ENCODE measurements at places on chromosomes 3 and 15.

DNA sequence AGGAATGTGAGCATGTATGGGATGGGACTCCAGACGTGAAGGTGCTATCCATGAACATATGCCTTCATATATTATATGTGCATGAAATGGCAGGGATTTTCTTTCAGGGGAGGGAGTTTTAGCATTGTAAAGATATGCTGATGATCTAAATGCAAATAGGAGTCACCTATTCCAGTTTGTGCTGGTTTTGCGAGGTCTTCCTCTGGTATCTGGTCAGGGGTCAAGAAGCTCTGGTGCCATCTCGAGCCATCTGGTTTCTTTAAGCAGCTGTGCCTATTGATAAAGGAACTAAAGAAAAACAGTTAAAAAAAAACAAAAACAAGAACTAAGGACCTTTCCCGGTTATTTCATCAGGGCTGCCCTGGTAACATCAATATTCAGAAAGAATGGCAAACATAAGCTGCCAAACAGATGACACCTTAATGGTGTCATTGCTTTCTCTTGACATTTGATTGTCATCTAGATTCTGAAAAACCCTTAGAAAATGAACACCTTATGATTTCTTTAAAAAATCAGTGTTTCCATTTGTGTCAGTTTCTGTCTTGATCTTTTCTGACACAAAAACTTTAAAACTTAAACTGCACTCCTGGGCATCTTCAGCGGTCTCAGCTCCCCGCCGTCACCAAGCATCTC lies 22.7 kb downstream of the APH1B start:
- DNase-seq = no peak

DNA sequence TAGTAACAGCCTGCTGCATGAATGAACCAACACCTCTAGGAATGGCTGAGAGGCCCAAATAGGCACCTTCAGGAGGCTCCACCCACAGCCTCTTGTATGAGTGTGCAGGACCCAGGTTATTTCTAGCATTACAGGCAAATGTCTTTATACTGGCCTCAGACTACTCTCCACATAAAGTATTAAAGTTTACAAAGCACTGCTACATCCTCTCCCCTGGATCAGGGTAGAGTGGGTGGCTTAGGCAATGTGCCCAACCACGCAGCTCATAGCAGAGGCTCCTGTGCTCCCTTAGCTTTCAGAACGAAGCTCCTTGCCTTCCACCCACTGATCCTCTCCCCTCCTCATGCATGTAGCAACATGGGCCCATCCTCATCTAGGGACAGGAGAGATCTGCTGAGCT lies 16.3 kb downstream of the TMEM43 start:
- DNase-seq = no peak

DNA sequence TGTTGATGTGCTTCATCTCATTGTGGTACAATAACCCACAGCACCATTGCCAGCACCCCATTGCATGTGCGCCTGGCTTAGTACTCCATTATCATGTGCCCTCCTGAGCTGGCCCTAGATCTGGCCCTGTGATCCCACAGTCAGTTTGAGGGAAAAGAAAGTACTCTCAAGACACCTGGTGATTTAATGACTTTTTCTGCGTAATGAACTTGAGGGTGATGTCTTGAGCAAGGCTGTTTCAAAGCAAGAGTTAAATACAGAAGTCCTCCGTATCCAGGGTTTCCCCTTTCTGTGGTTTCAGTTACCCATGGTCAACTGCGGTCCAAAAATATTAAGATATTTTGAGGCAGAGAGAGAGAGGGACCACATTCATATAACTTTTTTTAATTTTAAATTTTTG lies 16.3 kb downstream of the C3orf20 start:
- DNase-seq = peak; percentile 39

- no peak for DNase-seq
Measured at GRCh38 chr15:89725064-89725463, 26.0 kb downstream of the MESP1 start.

DNA sequence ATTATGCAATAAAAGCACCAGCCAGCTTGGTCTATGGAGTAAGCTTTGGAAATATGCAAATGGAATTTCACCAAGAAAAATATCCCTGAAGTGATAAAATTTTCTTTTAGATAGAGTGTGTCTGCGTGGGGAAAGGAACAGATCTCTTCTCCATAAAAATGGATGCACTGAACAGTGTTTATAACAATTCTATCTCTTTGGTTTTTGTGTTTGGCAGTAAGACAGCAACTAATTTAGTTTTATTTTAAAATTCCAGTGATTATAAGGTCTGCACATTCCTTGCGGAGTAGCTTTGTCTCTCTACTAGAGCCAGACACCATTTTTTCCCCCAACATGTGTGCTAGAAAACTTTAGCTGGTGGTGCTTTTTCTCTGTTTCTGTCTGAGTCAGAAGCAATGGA lies 712.4 kb downstream of the GRM7 start:
- no peak for DNase-seq

DNA sequence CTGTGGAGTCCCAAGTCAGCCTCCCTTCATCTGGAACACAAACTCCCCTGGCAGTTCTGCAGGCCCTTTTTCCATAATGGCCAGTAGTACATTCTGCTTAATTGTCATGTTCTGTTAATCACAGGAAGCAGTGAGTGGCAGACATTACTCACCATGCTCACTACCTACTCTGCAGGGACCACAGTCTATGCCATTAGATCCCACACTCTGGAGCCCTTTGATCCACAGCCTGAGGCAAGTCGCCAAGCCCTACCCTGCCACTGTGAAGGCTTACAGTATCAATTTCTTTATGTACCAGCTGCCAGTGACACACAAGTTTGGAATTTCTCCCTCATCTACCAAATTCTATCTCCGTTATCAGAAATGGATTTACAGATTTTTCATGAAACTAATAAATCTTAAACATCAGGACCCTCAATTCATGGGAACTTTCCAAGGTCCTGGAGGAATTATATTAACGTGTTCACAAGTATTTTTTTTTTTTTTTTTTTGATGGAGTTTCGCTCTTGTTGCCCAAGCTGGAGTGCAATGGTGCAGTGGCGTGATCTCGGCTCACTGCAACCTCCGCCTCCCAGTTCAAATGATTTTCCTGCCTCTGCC lies 20.6 kb upstream of the WWTR1 start:
- DNase-seq = no peak

DNA sequence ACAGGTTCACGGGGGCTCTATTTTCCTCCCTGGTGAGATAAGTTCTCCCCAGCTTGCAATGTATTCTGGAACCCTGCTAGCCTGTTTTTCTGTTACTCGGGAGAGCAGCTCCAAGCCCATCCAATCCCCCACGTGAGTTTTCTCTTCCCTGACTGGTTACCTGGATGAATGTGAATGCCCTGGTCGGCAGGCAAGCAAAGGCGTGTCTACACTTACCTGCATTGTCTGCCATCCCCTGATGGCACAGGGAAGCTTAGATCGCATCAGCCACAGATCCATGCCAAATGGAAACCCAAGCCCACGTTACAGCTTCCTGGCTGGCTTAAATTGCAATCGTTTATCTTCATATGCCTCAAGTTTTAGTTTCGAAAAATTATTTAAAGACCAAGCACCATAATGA lies 149.9 kb downstream of the FOXP1 start:
- DNase-seq = no peak

DNA sequence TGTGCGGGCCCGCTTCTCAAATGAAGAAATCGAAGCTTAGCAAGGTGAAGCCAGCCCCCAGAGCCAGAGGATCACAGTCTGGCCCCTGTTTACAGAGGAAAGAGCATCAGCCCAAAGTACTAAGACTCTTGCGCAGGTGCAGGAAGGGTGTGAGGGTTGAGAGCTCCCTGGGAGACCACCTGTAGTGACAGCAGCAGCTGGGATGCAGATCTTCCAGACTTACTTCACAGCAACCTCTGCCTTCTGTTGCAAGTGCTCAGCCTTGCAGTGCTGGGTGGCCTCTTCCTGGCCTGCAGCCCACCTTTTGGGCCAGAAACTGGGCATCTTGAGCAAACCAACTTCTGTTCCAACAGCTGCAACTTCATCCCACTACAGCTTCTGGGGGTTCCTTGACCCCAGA lies 19.7 kb downstream of the SPATA12 start:
- DNase-seq = no peak

GRCh38 chr3:59737241-59737640 lies 687.4 kb upstream of the CFAP20DC start:
- no peak for DNase-seq

DNA sequence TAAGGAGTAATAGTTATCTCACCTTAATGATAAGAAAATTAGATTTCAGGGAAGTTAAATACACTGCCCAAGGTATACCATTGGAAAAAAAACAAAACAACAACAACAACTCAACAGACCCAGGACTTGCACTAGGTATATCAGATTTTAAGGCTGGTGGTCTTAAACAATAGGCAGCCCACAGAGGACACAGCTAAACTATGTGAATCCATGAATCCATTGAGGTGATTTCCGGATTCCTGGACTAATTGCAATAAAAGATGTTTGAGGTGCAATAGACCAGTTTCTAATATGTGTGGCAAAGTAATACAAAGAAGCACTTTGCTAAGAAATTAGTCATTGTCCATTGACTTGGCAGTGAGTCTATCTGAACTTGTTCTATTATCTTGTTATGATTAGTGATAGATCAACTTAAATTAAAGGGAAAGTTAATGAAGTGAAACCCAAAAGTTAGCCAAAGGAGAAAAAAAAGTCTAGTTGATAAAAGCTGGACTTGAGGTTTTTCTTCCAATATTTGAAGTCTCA lies 60.9 kb upstream of the MAGI1 start:
- DNase-seq = no peak

GRCh38 chr15:101003081-101003480 lies 83.9 kb downstream of the LRRK1 start:
- peak; percentile 53 for DNase-seq

GRCh38 chr3:138875754-138876664 lies 41.3 kb upstream of the PIK3CB start:
- peak; percentile 97 for DNase-seq

DNA sequence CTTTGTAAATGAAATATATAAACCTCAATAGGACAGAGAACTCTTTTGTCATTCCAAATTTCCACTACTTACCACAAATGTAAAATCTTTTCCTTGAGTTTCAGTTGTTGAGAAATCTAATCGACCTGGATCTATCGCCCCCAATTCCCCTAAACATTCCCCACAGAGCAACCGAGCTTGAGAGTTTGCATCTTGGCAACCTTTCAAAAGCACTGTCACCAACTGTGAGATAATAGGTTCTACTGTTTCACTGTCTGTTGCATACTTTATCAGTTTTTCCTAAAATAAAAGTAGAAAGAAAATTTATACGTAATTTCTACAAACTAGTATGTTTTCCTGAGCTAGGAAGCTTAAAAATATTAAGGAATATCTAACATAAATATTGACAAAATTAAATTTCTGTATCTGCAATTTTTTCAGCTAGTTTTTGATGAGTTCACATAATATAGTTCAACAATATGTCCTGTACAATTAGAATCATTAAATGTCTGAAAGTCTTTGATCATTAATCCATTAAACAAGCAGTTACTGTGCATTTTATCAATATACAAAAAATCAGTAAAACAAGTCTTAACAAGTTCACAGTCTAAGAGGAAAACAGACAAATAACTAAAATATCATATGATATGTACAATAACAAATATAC lies 54.5 kb downstream of the ATR start:
- peak; percentile 54 for DNase-seq

DNA sequence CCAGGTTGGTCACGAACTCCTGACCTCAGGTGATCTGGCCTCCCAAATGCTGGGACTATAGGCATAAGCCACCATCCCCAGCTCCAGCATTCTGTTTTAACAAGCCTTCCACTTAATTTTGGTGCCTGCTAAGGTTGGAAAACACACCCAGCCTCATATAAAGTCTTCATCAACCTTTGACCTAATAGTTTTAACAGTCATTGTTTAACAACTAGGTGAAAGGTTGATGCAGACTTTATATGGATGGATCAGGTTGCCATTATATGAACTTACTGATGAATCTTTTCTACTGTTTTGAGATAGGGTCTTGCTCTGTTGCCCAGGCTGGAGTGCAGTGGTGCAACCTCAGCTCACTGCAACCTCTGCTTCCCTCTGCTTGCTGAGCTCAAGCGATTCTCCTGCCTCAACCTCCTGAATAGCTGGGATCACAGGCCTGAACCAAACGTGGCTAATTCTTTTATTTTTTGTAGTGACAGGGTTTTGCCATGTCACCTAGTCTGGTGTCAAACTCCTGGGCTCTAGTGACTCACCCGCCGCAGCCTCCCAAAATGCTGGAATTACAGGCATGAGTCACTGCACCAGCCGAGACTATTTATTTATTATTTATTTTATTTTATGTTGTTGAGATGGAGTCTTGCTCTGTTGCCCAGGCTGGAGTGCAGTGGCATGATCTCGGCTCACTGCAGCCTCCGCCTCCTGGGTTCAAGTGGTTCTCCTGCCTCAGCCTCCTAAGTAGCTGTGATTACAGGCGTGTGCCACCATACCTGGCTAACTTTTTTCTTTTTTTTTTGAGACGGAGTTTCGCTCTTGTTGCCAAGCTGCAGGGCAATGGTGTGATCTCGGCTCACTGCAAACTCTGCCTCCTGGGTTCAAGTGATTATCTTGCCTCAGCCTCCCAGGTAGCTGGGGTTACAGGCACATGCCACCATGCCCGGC lies 3.1 kb upstream of the RPAP1 start:
- DNase-seq = no peak

Measured in hematopoietic multipotent progenitor cell treated with erythropoietin and hydrocortisone succinate and interleukin-3 and kit ligand, for 6 days (in vitro differentiated cells).